ENCODE measurements at places on chromosomes 11 and 22. TPM values are rescaled to one million over a fixed set of nuclear protein-coding genes. Genes with fewer than 3 reads are reported as not detected.

GRCh38 chr11:106088896-106089295 lies 11.4 kb downstream of the AASDHPPT start:
- DNase-seq, result no peak

DNA sequence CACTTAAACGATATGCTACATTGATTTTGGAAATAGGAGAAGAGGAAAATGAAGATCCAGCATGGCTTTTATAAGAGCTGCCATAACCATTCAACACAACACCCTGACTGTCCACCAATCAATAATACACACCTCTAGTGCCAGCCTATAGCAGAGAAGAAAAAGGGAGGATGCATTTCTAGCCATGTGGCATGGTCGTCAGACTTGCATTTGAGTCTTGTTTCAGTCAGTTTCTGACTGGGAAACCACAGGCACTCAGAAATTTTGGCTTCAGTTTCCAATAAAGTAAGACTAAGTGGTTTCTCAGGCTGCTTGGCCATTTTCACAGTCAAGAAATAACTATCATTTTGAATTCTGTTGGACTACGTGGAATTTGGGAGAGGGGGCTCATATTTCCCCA lies 523.5 kb upstream of the LRRC4C start:
- DNase-seq, result no peak

DNA sequence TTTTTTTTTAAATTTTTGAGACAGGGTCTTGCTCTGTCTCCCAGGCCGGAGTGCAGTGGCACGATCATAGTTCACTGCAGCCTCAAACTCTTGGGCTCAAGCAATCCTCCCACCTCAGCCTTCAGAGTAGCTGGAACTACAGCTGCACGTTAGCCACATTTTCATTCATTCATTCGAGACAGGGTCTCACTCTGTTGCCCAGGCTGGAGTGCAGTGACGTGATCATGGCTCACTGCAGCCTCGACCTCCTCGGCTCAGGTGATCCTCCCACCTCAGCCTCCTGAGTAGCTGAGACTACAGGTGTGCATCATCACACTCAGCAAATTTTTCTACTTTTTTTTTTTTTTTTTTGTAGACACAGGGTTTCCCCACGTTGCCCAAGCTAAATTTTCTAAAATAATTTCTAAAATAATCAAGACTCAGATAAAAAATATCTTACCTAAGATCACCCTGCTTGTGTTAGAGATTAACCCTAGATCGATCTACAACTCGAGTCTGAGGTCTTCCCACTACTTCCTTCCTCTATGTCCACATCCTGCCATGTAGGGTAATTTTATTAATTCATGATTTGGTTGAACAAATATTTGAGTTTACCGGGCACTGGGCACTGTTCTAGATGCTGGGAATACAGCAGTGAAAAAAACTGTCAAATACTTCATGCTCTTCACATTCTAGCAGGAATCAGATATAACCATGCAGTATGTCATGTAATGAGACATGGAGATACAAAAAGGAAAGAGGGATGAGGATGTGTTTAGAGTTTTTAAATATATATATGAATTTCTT lies 15.1 kb downstream of the EIF4G2 start:
- no peak for DNase-seq

GRCh38 chr11:116042146-116042545 lies 537.9 kb upstream of the CADM1 start:
- DNase-seq, result no peak

Gene CCDC73
- 0.28 TPM for total RNA-seq

Measured in thoracic aorta (tissue), 2 donors.